ENCODE measurements at places on chromosomes 12 and 14.

GRCh38 chr14:63508033-63508432, 35.1 kb downstream of the PPP2R5E start:
- DNase-seq = no peak

DNA sequence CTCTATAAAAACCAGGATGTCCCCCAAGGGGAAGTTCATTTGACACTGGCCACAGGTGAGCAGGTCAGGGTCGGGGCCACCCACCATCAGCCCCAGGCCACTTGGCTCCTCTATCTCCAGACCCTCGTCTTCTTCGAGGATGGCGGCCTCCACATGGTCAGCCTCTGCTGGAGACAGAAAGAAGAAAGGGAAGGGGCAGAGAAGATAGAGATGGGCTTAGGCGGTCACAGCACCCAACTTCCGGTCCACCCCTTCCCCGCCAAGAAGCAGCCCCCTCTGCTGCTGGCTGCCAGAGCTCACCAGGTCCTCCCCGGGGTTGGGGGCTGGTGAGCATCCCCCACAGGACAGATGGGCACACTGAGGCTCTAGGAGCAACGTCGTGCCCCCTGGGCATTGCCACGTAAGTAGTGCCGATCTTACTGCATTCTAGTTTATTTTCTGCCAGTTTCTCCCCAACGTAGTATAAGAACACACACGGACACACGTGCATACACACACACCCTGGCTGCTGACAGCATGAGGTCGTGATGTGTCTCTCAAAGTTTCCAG, 14.2 kb downstream of the BCL11B start:
- DNase-seq = no peak

GRCh38 chr12:6041891-6042290, 82.6 kb downstream of the VWF start:
- DNase-seq = no peak

GRCh38 chr12:92570056-92570753, 132.6 kb upstream of the PLEKHG7 start:
- no peak for DNase-seq

Measured in activated CD8-positive, alpha-beta memory T cell treated with anti-CD3 and anti-CD28 coated beads for 1 hour (primary cell).